Melanocyte of skin (primary cell): ENCODE measurements at places on chromosomes 4 and X. TPM values are rescaled to one million over a fixed set of nuclear protein-coding genes. Genes with fewer than 3 reads are reported as not detected.

The ZNF827 gene
- 3.8 and 9.1 TPM in 2 replicates for total RNA-seq

The OPRPN gene
- not detected in 2 replicates for total RNA-seq

The MOB1B gene
- 13.4 and 24.7 TPM in 2 replicates for total RNA-seq

The SCML2 gene
- total RNA-seq, result 1.00 and 1.2 TPM in 2 replicates

The TRIM2 gene
- 245 and 357 TPM in 2 replicates for total RNA-seq

The EXOC1L gene
- 0.62 TPM in 1 of 2 replicates, not detected in the other for total RNA-seq

The CTPS2 gene
- 16.7 and 17.0 TPM in 2 replicates for total RNA-seq

The NLRP2B gene
- total RNA-seq, result not detected in 2 replicates

The MBNL3 gene
- total RNA-seq, result 9.7 and 13.1 TPM in 2 replicates

The SMIM31 gene
- total RNA-seq, result 0.15 TPM in 1 of 2 replicates, not detected in the other

The AASDH gene
- 13.0 and 19.7 TPM in 2 replicates for total RNA-seq

The TMEM35A gene
- not detected in 2 replicates for total RNA-seq

The KIT gene
- 42.2 and 44.0 TPM in 2 replicates for total RNA-seq

The AWAT2 gene
- total RNA-seq, result not detected in 2 replicates

The TMPRSS11A gene
- not detected in 2 replicates for total RNA-seq

The ERVMER34-1 gene
- under 0.01 TPM in 2 replicates for total RNA-seq

The TCEAL5 gene
- not detected in 2 replicates for total RNA-seq

The LCORL gene
- 12.0 and 21.6 TPM in 2 replicates for total RNA-seq

The TCEAL7 gene
- total RNA-seq, result 2.2 and 11.7 TPM in 2 replicates

The ODAPH gene
- total RNA-seq, result not detected in 2 replicates

The IL15 gene
- total RNA-seq, result 2.9 and 3.8 TPM in 2 replicates

The TBC1D1 gene
- 35.1 and 65.4 TPM in 2 replicates for total RNA-seq

The SLITRK2 gene
- 2.4 and 4.7 TPM in 2 replicates for total RNA-seq

The ASB9 gene
- 17.2 and 30.9 TPM in 2 replicates for total RNA-seq

The RHOXF2B gene
- total RNA-seq, result not detected in 2 replicates

The MCTS1 gene
- total RNA-seq, result 34.4 and 40.3 TPM in 2 replicates

The MSANTD1 gene
- 0.62 and 0.67 TPM in 2 replicates for total RNA-seq

The SPATA4 gene
- under 0.01 TPM in 1 of 2 replicates, not detected in the other for total RNA-seq
